Activated naive CD4-positive, alpha-beta T cell treated with anti-CD3 and anti-CD28 coated beads, Interleukin-2, amount 50 U/mL, for 16 hours (primary cell): ENCODE measurements at places on chromosomes 1 and 21.

DNA sequence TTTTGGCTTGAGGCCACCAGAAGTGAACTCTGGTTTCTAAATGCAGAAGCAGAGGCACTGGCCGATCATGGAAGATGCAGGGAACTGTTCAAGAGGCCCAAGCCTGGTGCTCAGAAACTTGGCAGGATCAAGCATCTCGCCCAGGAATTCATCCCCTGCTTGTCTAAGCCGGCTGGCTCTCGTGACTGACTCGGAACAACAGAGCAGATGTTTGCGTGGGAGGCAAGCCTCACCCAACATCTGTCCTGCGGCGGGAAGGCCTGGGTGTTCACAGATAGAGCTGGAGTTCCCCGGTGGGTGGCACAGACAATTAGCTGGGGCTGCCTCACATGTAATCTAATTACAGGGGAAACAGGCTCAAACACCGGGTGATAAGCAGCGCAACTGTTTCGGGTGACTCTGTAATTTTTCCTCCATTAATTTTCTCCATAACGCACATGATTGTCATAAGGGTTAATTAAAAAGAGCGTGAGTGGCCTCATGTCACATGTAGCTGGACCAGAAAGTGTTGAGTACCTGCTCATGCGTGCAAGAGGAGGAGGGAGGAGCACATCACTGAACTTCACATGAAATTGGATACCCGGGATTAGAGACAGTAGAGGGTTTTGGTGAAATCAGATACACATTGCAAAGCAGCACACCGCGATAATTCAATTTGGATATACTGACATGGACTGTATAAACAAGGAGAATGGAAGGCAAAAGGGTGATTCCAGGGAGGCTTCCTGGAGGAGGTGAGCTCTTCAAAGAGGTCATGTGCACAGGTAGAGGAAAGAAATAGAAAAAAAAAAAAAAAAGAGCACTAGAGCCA lies 180.0 kb downstream of the ETS2 start:
- DNase-seq, result peak; percentile 43

- DNase-seq, result peak; percentile 69
These were observed 30.3 kb upstream of the CBR3 start for GRCh38 chr21:36104317-36105300.

DNA sequence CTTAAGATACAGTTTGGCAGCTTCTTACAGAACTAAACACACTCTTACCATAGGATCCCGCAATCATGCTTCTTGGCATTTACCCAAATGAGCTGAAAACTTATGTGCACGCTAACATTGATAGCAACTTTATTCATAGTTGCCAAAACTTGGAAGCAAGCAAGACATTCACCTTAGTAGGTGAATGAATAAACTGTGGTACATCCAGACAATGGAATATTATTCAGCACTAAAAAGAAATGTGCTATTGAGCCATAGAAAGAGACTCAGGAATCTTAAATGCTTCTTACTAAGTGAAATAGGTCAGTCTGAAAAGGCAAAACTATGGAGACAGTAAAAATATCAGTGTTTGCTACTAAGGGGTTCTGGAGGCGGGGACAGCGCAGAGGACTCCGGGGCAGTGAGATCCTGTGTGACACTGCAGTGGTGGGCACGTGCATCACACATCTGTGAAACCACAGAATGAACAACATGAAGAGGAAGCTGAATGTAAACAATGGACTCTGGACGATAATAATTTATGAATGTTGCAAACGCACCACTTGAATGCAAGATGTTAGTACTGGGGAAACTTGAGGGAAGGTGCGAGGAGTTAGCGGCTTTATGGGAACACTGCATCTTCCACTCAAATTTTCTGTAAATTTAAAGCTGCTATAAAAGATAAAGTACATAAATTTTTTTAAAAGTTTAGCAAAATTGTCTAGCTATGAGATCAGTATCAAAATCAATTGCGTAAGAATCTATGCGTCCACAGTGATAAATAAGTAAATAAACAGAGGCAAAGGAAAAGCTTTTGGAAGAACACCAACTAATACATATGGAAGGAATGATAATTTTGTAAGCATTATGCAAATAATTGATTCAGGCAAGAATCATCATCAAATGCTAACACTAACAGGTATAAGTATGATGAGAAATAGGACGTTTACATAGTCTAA lies 15.4 kb upstream of the SPATC1L start:
- DNase-seq, result no peak

DNA sequence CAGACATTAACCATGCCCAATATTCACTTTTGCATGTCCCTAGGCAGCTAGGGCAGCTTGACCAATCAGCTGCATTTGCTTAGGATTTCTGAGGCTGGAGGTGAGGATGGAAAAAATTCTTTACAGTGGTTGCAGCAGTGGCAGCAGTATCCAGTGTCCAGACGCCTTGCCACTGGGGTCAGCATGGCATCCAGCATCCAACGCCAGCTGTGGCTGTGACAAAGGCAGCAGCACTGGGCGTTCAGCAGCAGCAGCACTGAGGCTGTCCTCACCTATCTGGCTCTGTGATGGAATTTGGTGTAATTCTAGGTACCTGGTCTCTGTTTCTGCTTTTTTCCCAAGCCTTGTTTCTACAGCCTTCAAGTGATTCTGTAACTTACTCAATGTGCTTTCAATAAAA lies 15.5 kb downstream of the RHBDL2 start:
- no peak for DNase-seq
